ENCODE measurements at places on chromosomes 13 and 19.

DNA sequence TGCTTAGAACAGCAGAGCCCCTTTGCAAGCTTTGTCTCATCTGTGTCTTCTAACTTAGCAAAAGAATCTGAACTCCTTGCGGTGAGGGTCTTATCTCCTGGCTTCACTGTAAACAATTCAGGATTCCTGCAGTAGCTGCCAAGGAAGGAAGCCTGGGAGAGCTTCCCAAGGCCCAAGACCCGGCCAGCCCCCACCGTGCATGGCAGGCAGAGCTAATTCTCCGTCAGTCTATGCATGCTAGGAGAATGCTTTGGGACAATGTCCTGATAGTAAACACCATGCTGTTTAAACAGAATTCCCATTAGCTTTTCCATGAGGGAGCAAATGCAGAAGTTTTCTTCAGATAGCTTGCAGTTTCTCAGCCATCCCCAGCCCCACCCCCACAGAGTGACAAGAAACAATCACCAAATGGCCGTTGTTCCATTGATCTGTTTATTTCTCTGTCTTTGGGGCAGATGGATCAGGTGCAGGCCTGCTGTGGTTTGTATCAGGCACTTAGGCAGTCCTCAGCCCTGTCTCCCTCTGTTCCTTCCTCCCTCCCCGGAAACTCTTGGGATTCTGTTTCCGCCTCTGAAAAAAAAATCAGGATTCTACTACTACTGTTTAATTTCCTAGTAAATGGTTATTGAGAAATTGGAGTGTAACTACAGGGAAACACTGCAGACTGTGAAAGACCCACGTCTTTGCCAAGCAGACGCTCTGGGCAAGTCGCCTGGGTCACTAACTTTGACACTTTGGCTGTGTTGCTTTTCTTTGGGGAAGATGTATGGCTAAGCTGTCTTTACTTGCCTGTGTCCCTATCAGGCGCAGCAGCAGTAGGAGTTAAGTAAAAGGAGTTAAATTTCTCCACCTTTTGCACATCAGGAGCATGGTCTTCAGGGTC lies 40.7 kb upstream of the SPATA13 start:
- no peak for DNase-seq

GRCh38 chr19:47489072-47489914 lies 5.3 kb upstream of the KPTN start:
- no peak for DNase-seq

GRCh38 chr19:5628919-5629481 lies 6.1 kb downstream of the SAFB start:
- DNase-seq, result no peak

DNA sequence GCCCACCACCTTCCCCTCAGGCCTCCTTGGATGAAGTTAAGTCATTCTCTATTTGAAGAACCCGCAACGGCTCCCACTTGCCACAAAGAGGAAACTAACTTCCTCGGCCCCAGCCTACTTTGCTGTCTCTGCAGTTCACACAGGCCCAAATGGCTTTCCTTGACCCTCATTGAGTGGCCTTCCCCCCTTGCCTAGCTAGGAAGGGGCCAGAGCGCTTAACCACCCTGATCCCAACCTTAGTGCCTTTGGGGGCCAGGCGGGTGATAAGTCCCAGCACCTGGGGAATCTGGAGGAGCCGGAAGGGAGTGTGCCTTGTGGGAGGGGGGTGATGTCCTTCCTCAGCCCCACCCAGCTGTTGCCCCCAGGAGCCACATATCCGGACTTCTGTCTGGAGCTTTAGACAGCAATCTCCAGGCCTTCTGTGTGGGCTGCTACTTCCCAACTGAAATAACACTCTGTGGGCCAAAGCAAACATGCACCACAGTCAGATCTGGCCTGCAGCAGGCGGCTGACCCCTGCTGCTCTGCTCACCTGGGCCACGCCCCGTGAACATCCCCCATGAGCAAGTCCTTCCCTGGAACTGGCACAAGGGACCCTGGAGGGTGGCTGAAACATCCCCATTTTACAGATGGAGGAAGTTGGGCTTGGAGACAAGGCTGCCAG lies 10.5 kb downstream of the NECTIN2 start:
- no peak for DNase-seq

DNA sequence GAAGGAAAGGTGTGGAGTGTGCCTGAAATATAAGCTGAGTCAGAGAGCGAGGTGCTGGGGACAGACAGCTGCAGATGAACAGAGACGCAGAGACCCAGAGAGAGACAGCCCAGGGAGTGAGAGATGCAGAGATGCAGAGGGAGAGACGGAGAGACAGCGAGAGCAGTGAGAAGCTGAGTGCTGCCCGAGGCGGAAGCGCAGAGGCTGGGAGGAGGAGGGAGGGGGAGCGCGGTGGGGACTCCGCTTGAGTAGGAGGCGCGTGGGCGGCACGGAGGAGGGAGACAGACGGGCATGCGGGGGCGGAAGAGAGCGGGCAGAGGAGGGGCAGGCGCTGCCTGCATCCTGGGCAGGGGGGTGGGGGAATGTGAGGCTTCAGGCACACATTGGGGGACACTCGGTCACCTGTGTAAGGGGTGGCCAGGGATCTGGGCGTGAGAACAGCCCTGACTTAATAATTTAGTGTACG lies 25.7 kb downstream of the SLC8A2 start:
- peak; percentile 71 for DNase-seq

DNA sequence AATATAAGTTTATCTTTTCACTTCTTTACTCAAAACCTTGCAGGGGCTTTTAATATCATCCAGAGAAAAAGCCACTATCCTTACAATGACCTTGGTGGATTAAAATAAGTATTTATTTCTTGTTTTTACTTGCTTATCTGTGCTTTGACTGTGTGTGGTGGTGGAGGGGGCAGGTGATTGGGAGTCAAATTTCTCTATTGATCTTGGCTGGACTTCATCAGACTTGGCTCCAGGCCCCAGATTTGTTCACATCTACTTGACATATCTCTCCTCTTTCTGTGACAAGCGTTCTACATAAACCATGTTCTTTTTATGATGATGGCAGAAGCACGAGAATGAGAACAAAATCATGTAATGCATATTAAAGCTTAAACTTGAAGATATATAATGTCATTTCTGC lies 670.8 kb downstream of the PCDH17 start:
- DNase-seq, result no peak

DNA sequence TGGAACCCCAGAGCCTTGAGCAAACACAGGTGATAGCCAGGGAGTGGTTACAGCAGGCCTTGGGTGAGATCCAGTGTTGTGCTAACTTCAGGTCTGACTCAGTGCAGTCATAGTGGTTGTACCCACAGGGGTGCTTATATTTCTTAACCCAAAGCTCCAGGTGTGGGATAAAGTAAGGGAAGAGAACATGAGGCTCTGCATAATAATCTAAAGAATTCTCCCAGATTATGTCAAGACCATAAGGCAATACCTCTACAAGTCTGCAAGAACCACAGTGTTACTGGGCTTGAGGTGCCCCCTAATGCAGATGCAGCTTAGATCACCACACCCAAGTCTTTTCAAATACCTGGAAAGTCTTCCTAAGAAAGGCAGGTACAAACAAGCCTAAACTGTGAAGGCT lies 485.4 kb downstream of the RFC3 start:
- no peak for DNase-seq

DNA sequence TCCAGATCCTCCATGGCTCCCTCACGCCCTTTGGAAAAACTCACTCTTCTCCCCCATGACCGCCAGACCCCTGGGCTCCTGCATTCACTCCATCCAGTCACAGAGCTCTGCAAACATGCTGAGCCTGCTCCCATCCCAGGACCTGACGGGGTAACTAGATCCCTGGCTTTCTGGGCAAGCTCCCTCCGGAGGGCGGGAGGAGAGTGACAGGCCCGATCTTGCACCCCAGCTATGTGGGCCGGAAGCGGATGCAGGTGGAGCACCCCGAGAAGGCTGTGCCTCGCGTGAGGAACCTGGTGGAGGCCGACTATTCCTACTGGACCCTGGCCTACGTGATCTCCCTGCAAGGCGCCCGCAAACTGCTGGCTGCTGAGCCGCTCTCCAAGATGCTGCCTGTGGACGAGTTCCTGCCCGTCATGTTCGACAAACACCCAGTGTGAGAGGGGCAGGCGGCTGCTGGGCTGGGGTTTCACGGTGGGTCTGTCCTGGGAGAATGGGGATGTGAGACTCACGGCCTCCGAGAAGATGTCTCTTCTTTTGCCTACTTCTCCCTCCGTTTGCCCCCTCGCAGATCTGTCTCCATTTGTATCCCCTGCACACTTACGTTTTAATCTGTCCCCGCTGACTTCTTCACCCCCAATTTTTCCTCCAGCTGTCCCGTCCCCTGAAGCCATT lies 25.2 kb downstream of the COLGALT1 start:
- DNase-seq, result no peak

DNA sequence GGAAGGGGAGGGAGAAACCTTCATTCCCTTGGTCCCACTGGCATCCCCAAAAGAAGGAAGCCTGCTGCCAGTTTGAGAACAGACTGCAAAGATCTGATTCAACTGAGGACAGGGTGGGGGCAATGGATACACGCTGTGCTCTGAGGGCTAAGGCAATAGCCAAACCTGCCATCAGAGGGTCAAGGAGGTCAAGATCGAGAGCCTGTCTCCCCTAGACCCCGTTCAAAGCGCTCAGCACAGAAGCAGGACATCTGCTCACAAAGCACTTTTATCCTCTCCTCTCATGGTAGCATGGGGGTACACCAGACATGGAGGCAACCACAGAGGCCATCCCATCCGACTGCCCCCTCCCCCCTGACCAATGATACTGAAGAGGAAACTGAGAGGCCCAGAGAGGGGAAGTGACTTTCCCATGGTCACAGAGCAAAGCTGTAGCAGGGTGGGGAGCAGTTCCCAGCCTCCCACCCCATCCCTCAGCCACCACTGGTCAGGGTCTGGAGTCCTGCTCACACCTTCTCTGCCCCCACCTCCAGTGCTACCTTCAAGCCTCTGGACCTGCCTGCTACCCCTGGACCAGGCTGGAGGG lies 11.1 kb downstream of the POU2F2 start:
- DNase-seq, result no peak

DNA sequence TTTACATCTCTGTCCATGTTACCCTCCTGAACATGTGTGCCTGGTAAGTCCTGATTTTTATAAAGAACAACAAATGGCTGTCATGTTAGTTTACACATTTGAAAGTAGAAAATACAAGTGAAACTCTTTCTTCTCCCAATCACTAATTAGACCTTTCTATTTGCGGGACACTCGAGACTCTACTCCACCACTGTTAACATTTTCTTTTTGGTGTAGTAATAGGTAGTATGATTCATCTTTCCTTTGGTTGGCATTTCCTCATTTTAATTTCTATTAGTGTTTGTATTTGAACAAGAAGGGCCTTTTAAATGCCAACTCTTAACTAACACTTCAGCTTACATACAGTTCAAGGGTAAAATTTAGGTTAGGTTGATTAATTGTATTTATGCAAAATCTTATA lies 371.1 kb downstream of the PCDH9 start:
- no peak for DNase-seq

- DNase-seq, result peak; percentile 35
Measured at GRCh38 chr19:16899566-16900075, 10.8 kb downstream of the F2RL3 start.

- DNase-seq, result no peak
Measured at GRCh38 chr19:15321739-15322138, 10.6 kb downstream of the BRD4 start.

DNA sequence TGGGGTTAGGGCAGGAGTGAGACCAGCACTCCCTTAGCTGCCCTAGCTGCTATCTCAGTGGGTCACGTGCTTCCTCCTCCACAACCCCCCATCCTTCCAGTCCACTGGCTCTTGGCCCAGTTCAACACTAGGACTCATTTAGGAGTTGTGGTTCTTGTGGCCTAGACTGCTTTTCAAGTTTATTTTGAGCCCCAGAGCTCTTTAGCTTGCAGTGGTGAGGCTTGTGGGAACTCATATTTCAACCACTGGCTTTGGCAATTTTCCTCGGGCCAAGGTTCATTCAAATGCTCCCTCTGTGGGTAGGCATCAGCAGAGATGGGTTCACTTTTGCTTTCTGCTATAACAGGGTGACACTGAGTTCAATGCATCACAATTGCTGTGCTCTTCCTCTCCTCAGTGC lies 436.2 kb upstream of the SLITRK5 start:
- DNase-seq, result no peak

Measured in CD4-positive, alpha-beta T cell treated with Interleukin-10 for 1 hour (primary cell).